NCI-H1105 (cell line): ENCODE measurements at places on chromosomes 4 and X.
A peak's percentile ranks its signal among the peaks of the same experiment; 100 is the strongest.

DNA sequence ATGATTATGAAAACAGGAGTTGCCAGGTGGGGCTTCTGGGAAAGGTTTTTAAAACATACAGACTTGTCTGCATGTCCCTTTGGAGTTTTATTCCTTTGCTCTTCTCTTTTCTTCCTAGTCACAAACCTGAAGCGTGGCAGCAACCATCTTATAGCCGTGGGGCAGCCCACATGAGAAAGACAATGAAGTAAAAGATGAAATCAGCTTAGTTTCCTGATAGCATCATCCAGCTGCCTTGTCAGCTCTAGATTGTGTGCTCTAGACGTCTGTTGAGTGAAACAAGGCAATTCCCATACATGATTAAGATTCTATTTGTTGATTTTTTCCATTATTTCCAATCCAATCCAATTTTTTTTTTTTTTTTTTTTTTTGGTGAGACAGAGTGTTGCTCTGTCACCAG is 68.9 kb downstream of the ELOVL6 start:
- no peak for DNase-seq

GRCh38 chrX:39450234-39450977 is 647.4 kb downstream of the BCOR start:
- DNase-seq = no peak

DNA sequence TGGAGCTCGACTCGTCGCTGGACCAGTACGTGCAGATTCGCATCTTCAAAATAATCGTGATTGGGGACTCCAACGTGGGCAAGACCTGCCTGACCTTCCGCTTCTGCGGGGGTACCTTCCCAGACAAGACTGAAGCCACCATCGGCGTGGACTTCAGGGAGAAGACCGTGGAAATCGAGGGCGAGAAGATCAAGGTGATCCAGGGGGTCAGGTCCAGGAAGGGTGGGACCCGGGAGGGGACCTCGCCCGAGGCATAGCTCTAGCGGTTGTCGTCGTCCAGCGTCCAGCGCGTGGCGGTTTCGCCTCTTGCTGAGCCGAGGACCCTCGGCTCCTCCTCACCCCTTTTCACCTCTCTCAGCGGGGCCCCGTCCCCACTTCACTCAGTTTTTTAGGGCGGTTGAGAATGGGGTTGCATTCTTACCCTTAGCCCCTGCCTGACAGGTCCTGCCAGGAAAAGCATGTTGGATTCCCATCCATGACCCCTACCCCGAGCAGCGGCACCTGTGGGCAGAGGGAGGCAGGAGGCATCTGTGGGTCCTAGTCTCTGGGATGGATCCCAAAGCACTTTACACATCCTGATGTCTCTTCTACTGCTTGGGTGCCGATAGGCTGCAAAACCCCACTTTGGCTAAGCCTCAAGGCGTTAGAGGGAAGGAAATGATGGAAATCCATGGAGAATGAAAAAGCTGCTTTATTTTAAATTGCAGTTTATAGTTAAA is 524 bp downstream of the RAB33A start:
- DNase-seq = no peak

- DNase-seq = peak; percentile 11
These were observed 7.6 kb downstream of the SLC2A9 start for GRCh38 chr4:10013722-10014121.

DNA sequence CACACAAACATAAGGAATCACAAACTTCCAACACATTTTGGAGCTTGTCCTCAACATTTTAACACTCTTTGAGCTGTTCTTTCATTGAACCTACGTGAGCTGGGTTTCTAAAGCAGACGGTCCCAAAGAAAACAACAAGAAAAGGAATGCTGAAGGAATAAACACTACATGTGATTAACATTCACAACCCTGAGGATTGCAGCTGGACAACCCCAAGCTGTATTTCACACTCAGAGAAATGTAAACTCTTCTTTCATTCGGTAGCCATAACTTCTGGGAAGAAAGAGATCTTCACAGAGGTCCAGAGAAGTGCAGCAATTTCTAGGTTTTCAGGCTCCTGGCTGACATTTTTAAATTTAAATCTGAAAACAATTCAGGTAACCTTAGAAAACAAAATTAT is 130.2 kb downstream of the CFAP299 start:
- no peak for DNase-seq

DNA sequence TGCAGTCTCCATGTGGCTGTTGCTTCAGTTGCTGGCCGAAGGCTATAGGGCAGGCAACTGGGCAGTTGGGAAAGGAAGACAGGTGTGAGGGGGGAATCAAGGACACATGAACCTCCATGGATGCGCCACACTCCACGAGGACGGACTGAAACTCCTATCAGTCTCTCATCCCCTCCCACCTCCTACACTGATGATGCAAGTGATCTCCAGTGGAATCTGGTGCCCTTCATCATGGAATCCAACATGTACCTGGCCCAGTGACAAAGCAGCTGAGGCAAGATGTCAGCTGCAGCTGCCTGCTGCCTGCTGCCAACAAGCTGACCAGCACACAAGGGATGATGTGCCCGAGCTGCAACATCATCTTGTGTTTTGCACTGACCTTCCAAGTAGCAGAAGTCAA is 26.0 kb upstream of the MGST2 start:
- no peak for DNase-seq

DNA sequence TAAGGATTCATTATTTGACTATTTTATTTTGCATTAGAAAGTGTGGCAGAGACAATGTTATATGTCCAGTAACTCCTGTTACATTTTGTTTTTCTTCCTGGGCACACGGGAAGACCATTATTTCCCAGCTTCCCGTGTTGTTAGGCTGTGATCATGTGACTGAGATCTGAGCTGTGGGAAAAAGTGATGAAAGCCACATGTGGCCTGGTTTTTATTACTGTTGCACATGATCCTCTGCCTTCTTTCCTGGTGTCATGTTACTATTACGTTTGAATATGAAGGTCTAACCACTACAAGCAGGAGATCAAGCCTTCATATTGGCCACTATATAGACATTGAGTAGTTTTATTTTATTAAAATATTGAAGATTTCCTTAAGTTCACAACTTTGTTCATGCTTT is 28.2 kb upstream of the MID1 start:
- DNase-seq = no peak

GRCh38 chr4:175651756-175652310 is 160.2 kb downstream of the GPM6A start:
- DNase-seq = no peak

DNA sequence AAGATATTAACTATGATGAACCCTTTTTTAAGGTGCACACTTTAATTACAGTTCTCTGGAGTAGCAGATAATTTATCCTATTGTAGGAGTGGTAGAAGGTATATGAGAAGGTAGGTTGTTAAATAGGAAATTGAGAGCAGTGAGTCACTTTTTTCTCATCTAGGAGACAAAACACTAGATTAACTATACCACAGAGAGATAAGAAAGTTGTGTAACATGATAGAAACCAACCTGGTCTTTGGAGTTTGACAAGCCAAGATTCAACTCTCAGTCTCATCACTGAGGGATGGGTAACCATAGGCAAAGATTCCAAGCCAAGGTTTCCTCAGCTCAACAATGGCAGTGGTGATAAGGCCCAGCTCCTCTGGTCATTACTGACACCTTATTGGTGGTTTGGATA is 104.0 kb downstream of the MAD2L1 start:
- no peak for DNase-seq

GRCh38 chrX:101262590-101262989 is 28.5 kb downstream of the TAF7L start:
- no peak for DNase-seq

- no peak for DNase-seq
These were observed 142.6 kb upstream of the PPARGC1A start for GRCh38 chr4:24032371-24032989.

- no peak for DNase-seq
These were observed 20.3 kb upstream of the SLC25A4 start for GRCh38 chr4:185122681-185123345.

DNA sequence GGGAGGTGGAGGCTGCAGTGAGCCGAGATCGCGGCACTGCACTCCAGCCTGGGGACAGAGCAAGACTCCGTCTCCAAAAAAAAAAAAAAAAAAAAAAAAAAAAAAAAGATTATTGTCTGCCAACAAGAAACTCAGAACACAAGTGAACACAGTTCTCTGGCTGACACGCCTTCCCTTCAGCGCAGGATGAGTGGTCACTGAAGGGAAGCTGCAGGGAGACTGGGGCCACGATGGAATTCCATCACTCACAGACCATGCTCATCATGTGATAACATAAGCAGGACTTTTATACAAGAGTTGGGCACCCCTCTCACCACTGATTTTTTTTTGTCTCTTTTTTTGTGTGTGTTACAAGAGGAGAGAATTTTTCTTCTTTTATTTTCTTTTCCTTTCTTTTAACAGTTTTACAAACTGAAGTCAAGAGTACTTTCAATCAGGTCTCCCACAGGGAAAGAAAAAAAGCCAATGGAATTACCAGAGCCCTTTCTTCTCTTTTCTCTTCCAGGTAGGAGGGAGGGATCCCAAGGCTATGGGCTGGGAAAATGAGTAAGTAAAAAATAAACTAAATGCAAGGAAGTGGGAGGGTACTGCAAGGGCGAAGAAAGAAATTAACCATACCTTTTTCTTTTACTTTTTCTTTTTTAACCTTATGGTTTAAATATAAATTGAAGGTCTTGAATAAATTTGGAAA is 435.6 kb downstream of the GPM6A start:
- no peak for DNase-seq

DNA sequence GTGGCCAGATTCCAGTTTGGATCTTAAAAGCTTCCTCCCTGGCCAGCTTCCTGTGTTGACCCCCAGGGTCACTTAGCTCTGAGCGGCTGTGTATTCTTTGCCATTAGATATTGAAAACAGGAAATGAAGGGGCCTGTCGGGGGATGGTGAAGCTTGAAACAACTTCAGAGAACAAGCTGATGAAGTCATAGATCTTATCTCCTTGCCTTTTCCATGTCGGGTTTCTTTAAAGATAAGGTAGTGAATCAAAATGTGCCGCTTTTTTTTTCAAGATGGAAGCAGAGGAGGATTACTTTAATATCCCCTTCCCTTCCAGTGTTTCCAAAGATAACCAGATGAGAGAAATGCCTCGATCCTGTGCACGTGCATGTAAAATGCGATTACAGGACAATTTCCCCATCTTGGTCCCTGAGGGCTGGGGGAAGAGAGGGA is 508.5 kb downstream of the MID1IP1 start:
- DNase-seq = no peak

GRCh38 chrX:153746359-153746758 is 17.7 kb upstream of the PLXNB3 start:
- no peak for DNase-seq

- DNase-seq = no peak
These were observed 4.5 kb downstream of the NKX3-2 start for GRCh38 chr4:13539619-13540445.

GRCh38 chr4:39458505-39459300 is at the start of the genes LIAS and RPL9:
Gene LIAS (plus strand): TSS chr4:39459056. CDS start chr4:39459118, 62 bp downstream.
Gene RPL9 (minus strand): TSS chr4:39458922. CDS start chr4:39458439, 483 bp downstream.
- DNase-seq = peak; percentile 82

- DNase-seq = no peak
These were observed 37.3 kb upstream of the BCORL1 start for GRCh38 chrX:129945131-129945530.

DNA sequence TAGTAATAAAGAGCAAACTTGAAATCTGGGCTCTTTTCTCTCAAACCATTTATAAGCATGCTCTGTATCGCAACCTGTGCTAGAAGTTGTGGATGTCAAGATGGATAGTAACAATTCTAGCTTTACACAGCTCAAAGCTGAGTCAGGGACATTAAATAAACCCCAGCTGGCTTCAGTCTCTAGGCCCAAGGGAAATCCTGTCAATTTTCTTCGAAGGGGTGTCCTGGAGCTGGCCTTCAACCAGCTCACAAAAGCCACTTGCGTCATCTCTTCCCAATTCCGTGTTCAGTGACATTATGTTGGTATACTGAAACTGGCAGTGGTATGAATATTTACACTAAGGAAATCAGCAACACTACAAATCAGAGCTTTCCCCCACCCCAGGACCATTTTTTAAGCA is 89.8 kb upstream of the PRKG2 start:
- DNase-seq = no peak

GRCh38 chr4:110633358-110634341 is 10.8 kb upstream of the PITX2 start:
- DNase-seq = no peak

DNA sequence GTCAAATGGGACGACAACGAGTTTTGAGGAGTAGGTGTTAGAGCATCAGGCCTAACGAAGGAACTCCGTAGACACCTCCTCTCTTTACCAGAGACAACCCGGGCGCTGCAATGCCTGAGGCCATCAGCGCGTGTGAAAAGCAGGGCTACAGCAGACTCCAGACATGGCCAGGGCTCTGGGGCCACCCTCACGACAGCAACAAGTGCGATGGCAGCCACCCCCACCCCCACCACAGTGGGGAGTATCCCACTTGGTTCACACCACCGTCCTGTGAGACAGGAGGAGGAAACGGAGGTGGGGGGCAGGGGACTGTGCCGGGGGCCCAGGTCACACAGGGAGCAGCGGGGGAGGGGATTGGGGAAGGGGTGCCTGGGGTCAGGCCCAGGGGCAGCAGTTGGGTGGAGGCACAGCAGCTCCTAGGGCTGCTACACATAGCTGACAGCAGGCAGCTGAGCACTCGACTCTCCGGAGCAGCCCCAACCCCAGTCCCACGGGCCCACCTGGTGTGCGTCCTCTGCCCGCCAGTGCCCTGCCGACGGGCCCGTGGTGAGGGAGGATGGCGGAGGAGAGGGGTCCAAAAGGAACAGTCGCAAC is 8.5 kb downstream of the LRPAP1 start:
- no peak for DNase-seq

GRCh38 chr4:84596826-84597225 is 13.9 kb downstream of the CDS1 start:
- no peak for DNase-seq

GRCh38 chr4:148261848-148262247 is 180.4 kb downstream of the NR3C2 start:
- DNase-seq = no peak

DNA sequence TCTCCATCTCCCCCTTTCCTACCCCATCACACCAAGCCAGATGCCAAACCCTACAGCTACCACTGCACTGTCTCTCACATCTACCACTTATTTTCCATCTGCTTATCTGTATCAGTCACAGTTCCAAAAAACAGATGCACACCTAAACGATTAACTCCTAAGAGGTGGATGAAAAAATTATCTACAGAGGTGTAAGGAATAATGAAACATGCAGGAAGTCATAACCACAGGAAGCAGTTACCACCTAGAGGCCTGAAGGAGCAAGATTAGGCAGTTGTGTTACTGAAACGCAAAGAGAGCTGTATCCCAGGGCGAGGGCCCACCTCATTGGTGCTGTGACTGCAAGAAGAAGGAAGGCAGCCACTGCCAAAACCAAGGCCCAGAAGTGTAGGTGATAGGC is 87.8 kb upstream of the FAM241A start:
- DNase-seq = no peak

DNA sequence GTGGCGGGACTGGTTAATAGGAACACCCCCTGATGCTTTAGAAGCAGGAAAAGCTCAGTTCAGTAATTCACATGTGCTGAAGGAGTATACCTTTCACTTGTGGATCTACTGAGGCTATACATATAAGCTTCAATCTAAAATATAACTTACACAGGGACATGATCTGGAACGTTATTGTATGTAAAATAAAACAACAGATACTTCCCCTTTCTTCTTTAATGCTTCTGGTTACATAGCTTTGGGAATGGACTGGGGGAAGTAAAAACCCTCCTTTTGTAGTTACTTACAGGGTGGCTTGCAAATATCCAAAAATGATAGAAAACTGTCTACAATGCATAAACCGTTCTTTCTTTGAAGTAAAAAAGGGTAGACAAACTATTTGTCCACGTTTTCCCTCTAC is 1.9 kb downstream of the FGG start:
- no peak for DNase-seq

GRCh38 chr4:111797455-111798163 is 347.6 kb upstream of the FAM241A start:
- DNase-seq = no peak
